Skeletal muscle cell (primary cell): ENCODE measurements at places on chromosomes 11 and 22.

GRCh38 chr22:50136581-50137015, 33.9 kb upstream of the PANX2 start:
- DNase-seq, result no peak

DNA sequence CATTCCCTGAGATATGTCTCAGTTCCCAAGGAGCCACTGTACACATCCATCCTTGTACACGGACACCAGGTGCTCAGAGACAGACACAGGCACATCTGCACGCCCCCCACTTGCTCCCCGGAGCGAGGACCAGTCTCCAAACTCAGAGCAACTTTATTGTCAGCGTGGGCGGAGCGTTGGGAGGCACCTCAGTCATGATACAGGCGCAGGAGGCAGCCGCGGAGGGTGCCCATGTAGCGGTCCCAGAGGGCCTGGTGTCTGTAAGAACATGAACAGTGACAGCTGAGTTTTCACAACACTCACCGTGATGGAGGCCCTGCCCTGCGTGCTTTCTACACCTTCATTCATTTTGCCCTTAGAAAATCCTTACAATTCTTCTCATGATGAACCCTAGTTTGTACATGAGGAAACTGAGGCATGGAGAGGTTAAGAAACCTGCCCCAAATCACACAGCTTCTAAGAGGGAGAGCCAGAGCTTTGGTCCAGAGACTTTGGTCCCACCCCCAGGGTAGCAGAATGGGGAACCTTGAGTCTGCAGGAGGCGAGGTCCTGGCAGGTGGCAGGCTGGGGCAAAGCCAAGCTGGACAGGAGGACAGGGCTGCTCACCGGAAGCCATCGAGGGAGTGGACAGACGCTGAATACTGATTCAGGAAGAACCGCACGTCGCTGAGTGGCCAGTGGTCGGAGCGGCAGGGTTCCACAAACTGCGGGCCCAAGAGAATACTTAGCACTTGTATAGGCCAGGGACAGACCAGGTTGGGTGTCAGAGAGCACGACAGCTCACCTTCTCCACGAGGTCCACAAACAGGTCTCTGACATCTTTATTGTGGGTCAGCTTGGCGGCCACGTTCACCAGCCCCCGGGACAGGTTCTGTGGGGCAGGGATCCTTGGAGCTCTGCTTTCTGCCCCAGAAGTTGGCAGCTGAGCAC, 4.2 kb downstream of the FIBP start:
- DNase-seq, result no peak

DNA sequence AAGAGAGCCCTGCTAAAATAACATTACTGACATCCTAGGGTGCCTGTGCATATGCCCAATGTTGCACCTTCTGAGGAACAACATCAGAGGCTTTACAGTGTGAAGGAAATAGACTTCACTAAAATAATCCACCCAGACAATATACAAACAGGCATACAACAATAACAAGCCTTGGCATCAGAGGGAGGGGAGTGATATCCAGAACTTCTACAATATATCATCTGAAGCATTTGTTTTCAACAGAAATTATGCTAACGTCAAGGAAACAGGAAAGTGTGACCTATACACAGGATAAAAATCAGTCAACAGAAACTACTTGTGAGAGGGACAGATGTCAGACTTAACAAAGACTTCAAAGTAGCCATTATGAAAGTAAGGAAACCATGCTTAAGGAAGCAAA, 81.3 kb downstream of the CTNND1 start:
- no peak for DNase-seq

DNA sequence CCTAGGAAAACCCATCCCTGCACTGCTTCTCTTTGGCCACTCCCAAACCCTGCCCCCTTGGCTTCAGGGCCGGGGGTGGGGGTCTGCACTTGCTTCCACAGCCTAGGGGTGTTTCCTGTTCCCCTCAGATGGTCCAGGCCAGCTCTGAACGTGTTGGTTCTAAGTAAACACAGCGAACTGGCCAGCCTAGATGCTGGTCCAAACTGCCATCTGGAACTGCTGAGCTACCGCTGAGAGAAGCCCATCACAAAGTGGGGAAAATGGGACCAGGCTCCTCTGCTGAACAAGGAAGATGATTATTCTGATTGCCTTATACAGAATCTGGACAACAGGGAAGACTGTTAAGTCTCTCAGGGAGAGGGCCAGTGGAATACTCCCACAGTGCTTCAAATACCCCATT, 23.5 kb upstream of the YPEL1 start:
- no peak for DNase-seq

DNA sequence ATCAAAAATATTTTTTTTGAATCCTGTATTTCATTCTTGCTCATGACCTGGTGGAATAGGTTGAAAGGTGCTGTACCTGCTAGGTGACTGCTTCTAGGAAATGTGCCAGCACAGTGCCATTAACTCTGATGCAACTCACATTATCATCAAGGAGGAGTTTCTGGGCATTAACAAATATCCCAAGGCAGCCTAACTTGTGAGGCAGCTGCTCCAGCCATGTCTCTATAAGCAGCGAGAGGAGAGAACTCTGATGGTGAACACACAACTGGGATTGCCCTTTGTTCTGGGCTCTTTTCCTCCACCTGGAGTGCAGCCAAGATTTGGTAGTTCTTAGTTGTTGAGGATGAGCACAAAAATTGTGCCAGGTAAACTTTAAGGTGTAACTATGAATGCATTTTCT, 25.6 kb downstream of the HEPHL1 start:
- no peak for DNase-seq
